Activated CD4-positive, alpha-beta memory T cell treated with anti-CD3 and anti-CD28 coated beads for 36 hours (primary cell): ENCODE measurements at places on chromosomes 1 and 21.
A peak's percentile ranks its signal among the peaks of the same experiment; 100 is the strongest.

GRCh38 chr1:7313826-7314225 is 457.3 kb upstream of the VAMP3 start:
- no peak for DNase-seq

DNA sequence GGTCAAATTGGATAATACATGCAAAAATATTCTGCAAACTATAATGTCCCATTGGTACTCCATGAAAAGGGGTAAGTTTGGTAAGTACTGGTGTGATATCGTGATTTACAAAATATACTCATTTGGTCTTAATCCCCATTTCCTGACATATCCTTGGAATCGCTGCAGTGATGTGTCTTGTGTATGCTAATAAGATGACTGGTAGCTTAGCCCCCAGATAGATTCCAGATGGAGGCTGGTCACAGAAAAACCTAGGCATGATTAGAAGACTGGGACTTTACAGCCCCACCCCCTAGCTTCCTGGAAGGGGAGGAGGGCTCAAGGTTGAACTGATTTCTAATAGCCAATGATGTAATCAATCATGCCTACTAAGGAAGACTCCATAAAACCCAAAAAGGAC is 3.0 kb downstream of the VAMP4 start:
- DNase-seq = no peak

GRCh38 chr1:26705788-26706311 is 10.0 kb downstream of the ARID1A start:
- no peak for DNase-seq

DNA sequence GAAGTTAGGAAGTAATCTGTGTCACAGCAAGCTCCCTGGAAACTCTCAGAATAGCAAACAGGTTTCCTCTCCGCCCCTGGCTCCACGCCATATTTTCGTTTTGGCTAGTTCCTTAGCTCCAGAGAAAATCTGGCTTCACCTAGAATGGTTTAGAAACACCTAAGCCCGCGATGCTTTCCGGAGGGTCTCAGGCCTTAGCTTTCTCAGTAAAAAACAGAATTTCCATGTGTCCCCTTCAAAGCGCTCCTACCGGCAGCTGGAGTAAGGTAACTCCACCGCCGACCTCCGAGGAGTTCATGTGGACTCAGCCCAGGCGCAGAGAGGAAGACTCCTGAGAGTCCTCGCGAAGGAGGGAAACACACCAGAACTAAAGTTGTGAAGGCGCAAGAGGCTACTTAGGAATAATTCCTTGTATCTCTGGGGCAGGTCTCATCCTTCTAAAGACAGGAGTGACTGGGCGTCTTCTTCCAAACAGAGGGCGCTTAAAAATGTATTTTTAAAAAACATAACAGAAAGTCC is 406 bp downstream of the KIAA0040 start:
- DNase-seq = peak; percentile 59

GRCh38 chr1:185843297-185843869 is 109.2 kb downstream of the HMCN1 start:
- DNase-seq = no peak

DNA sequence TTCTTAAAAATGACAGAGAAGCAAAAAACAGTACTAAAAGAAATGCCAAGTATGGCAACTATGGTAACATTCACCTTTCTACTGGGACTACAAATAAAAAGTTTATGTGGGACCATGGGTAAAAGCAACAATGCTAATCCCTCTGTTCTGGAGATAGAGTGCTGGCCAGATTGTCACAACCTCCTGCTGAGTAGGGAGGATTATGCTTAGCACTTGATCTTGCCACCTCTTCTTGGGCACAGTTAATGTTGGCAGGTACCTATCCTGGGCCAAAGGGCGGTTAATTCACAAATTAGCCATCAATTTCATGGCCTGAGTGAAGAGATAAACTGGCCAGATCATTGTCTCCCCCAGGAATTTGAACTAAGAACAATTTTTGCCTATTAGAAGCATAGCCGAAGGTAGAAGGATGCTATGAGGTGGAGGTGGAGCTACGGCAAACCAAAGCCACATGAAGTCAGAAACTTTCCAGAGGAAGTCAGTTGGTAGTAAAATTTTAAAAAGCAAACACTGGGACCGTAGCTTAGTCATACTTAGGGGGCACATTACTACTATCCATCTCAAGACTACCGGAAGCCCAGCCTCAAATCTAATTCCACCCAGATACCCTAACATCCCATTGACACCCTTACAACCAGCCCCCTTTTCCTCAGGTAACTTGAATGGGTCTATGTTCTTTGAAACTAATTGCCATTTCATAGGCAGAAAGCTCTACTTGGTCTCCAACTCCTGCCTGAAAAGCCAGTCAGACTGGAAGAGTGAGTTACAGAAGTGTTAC is 2.7 kb downstream of the SCYL3 start:
- peak; percentile 58 for DNase-seq

GRCh38 chr1:235835226-235835625 is 31.5 kb downstream of the LYST start:
- no peak for DNase-seq

GRCh38 chr1:32311709-32312393 is 20.0 kb downstream of the HDAC1 start:
- no peak for DNase-seq

DNA sequence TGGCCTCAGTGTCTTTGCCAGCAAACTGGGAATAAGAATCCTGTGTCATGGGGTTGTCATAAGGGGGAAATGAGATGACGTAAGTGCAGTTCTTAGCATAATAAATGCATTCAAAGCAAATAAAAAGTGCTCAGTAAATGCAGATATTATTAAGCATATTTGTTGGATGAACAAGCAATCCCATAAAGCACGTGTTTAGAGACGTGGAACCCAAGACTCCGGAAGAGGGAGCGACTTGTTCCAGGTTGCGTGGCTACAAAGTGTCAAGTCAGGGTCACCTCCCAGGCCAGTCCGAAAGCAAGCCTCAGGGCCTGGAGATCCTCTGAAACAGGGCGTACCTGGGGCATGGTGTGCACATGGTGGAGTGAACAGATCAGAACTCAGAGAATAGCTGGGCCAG is 58.0 kb upstream of the LAPTM5 start:
- DNase-seq = no peak

DNA sequence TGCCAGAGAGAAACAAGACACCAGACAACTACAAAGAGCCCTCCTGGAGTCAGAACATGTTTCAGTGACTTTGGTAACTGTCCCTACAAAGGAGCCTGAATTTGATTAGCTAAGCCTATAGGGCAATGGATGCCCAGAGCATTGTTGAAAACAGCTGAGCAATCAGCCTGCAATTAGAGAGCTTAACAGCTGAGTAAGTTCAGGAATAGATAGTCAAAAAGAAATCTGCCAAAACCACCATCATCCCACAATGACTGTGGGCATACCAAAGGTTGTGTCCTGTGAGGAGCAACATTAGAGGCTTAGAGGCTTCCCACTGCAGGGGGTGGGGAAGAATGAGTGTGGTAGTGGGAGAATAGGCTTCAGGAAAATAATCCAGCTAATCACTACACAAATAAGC is 32.1 kb downstream of the SH3BP5L start:
- DNase-seq = no peak

DNA sequence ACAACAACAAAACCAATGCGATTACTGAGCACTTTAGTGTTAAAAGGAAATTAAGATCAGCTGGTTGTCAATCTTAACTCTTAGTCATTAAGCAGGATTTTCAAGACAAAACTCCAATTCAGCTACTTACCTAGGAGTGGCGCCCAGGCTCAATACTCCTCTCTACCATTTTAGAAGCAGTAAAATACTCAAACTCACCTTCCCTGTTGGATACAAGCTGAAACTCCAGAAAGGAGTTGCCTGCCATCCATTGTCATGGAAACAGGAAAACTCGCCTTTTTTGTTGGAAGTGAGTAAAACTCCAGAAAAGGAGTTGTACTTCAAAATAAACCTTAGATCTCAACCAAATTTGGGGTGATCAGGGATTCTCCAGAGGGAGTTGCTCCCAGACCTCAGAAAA is 127.0 kb upstream of the F3 start:
- no peak for DNase-seq

DNA sequence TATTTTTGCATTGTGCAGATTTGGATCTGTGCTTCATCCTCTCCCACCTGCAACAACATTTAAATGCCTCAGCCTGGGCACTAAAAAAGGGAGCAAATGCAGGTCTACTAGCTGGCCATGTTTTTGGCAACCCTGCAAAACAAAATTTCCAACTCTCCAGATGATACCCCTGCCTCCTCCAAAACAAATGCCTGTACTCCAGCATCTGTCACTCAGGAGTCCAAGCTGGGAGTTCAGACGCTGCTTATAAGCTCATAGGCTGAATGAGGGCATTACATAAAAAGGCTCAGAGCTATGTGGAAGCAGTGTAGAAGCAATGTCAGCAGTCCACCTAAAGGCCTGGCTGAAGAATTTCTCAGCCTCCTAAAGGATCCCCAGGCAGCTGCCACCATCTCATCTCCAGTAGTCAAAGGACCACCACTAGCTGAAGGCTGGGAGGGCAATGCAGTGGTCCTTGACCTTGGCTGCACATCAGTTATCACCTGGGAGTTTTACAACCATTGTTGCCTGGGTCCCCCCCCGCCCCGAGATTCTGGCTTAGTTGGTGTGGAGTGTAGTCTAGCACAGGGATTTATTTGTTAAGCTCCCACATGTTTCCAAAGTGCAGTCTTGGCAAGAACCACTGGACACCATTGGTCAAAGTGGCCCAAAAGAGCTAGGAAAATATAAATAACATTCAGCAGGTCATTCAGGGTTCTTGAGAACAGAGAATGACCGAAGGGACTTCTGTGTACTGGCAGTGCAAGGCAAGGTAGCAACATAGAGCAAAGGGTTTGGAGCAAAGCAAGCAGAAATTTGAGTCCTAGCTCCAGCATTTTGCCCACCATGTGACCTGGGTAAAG is 57.2 kb downstream of the ITPKB start:
- DNase-seq = no peak

DNA sequence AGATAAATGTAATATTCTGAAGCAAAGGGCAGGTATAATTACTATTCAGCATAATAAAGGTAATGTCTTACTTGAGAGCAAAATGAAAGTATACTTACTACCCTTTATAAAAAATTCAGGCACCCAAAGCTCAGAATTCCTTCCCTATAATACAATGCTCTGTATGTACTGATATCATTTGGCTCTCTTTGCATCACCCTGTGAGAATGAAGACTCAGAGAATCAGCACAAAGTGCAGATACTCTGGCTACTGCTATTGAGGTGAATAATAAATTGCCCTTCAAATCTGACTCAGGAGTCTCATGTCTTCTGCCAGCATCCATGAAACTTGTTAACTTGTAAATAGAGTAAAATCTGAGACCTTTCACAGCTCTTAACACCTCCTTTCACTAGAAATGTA is 108.5 kb upstream of the KCTD3 start:
- no peak for DNase-seq

DNA sequence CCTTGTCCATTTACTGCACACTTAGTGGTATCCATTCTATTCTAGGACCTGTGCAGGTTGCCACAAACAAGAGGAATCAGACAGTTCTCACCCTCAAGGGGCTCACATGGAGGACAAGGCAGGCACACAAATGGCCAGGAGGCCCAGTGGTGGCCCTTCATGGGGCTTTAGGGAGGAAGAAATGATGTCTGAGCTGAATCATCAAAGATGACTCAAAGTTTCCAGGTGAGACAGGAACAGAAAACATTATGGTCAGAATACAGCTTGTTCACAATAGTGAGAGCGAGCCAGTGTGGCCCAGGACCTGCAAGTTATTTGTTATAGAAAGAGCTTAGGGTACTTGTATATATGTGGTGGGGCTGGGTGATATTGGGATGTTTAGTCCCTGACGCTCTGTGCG is 26.4 kb downstream of the SHISAL2A start:
- DNase-seq = peak; percentile 66

GRCh38 chr1:199161319-199161680 is 522.5 kb downstream of the PTPRC start:
- no peak for DNase-seq

GRCh38 chr21:34296878-34297277 is 66.9 kb upstream of the KCNE2 start:
- no peak for DNase-seq

- no peak for DNase-seq
Observed at GRCh38 chr21:26297851-26298250, 127.3 kb upstream of the APP start.

- no peak for DNase-seq
Observed at GRCh38 chr1:59151387-59151761, 145.5 kb upstream of the FGGY start.

DNA sequence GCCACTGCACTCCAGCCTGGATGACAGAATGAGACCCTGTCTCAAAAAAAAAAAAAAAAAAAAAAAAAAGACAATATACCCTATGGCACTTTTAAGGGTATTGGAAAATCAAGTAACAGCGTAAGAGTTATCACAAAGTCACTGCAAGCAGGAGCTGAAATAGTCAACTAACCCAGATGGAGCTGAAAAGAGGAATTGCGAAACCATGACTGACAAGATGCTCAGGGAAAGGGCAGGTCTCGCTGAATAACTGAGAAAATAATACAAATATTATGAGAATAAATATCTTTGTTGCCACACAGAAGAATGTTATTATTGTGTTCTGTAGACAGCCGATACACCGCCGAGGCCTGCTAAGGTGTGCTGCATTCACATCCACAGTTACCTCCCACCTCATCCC is 17.8 kb downstream of the HLCS start:
- no peak for DNase-seq

GRCh38 chr1:178575611-178576361 is 62.9 kb downstream of the TEX35 start:
- no peak for DNase-seq

DNA sequence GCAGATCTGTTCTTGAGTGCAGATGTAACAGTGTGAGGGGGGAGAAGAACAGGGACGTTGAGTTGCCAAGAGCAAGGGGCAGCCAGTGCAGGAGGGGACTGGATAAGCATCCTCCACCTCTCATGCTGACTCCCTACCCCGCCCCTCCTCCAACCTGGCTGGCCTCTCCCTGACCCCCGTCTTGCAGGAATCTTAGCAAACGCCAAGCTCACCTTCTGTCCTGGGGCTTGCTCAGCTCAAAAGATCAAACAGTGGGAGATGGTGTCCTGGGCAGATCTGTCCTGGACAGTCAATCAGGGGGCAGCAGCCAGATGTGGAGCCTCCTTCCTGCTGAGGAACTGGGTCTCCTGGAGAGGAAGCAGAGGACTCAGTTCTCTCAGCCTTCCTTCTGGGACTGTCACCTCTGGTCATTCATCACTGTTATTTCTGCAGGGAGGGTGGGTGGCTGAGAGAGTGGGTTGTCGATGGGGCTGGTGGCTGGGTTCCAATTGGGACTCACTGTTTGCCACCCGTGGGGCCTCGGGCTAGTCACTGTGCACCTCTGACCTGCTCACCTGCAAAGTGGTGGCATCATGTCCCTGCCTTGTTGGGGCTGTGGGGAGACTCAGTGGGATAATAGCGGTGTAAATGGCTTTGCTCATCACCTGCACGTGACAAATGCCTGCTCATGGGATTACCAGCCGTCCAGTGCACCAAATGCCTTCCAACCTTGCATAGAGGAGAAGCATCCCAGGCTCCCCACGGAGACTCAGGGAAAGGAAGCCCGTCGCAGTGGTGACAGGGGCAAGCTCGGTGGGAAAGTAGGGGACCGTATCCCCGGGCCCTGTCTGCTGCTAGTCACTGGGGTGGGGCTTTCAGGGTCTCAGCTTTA is 154.4 kb downstream of the PTPRU start:
- no peak for DNase-seq

GRCh38 chr1:117166076-117166475 is 44.5 kb upstream of the TRIM45 start:
- DNase-seq = no peak

- no peak for DNase-seq
Observed at GRCh38 chr1:199821029-199821779, 206.3 kb upstream of the NR5A2 start.
